Activated CD4-positive, alpha-beta memory T cell treated with anti-CD3 and anti-CD28 coated beads for 36 hours (primary cell): ENCODE measurements at places on chromosomes 4 and X. TPM values are rescaled to one million over a fixed set of nuclear protein-coding genes. Genes with fewer than 3 reads are reported as not detected.

GRCh38 chr4:33134366-33134765, 2414.2 kb downstream of the PCDH7 start:
- DNase-seq = no peak

GRCh38 chrX:107842715-107843400, 17.2 kb downstream of the MID2 start:
- no peak for DNase-seq

DNA sequence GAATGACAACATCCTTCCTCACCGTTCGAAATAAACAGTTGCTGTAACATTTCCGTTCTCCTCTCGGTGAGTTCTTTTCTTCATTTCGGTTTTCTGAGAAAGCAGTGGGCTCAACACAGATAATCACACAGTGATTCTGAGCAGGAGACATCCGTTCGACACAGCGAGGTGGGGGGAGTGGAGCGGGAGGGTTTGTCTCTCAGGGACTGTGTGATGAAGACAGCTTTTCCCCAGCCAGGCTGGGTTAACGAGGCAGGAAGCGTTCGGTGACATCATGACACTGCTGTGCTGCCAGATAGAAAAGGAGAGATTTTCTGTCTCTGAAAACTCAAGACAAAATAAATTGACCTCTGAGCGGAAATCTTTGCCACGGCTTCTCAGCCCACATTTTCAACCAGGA, 119.3 kb downstream of the CRLF2 start:
- peak; percentile 59 for DNase-seq

DNA sequence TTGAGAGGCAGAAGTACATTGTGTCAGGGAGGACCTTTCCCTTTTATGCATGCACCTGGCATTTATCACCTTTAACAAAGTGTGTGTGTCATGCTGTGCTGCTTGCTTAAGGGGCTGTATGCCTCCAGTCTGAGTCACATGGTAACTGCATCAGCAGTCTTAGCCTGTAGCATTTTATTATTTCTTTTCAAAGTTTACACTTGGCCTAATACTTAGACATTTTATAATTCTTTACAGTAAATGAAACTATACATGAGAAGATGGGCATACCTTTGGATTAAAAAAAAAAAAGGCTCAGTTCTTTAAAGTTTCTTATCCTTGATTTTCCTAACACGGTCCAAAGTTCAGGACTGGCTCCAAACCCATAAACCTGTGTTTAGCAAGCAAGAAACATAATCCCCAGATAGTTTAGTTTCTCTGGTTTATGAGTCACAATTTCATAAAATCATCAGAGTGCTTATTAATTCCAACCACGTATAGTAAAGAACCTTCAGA, 14.6 kb downstream of the NPNT start:
- no peak for DNase-seq

DNA sequence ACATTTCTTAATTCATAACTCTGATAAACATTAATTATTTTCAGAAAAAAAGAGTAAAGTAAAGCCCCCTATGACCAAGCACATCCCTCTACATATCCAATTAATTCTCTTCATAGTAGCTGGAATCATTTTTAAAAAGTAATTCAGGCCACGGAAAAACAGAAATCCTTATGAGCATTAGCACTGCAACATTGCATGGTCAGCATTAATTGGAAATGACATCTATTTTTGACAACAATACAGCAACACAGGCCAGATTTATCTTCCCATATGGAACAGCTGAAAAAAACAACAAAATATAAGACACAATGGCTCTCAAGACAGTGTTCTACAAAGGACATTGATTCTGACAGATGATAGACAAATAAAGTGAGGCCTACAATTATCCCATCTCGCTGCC, 236.6 kb downstream of the TMA16 start:
- no peak for DNase-seq

DNA sequence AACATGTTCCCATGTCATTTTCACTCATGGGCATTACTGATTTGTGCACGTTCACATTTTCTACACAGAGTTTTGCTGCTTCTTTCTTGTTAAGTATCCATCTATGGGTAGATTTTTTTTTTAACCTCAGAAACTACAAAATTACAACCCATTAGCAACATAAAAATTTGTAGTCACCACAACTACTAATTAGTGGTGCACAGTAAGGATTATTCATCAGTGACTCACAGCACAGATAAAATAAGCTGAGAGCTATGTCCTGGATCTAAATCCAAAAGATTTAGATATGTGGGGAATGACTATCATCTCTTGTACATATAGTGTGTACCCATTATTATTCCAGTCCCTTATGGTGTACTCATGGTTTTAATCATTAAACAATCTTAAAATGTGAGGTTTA, 19.7 kb upstream of the AMELX start:
- DNase-seq = no peak

- no peak for DNase-seq
Measured at GRCh38 chr4:105352826-105353225, 121.0 kb downstream of the PPA2 start.

GRCh38 chr4:82248903-82249632, 124.7 kb downstream of the HNRNPD start:
- no peak for DNase-seq

GRCh38 chrX:138763761-138764160, 52.2 kb upstream of the FGF13 start:
- no peak for DNase-seq

DNA sequence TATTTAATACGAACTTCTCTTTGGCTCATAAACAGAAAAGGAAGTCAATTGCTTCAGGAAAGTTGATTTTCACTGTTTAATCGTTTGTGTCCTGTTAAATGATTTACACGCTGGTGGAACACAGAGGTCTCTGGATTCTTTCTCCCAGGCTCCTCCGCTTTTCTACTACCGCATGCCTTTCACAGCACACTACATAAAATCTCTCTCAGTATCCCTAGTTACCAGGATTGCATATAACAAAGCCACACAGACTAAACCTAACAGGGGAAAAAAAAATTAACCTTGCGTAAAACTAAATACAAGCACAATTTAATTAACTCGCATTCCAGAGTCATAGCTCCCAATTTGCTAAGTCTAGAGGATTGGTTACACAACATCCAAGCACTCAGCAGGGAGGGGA, 133.9 kb downstream of the CORIN start:
- no peak for DNase-seq

GRCh38 chr4:88110826-88111225, 47.6 kb downstream of the ABCG2 start:
- DNase-seq = no peak

- DNase-seq = peak; percentile 62
Measured at GRCh38 chr4:10157478-10158332, 41.1 kb upstream of the WDR1 start.

DNA sequence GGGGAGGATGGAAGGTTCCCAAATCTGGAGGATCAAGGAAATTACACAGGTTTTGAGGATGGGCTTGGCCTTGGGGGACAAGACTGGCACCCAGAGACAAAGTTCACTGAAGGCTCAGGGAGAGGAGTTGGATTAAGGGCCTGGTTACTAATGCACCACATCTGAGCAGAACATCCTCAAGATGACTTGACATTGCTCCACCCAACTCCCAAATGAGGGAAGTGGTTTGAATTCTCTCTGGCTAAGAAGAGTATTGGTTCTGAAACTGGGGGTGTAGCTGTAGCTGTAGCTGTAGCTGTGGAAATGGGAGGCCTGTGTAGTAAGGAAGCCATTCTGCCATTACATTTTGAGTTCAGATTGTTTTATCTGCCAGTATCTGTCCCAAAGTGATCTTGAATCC, 129.4 kb downstream of the RASL11B start:
- DNase-seq = no peak

DNA sequence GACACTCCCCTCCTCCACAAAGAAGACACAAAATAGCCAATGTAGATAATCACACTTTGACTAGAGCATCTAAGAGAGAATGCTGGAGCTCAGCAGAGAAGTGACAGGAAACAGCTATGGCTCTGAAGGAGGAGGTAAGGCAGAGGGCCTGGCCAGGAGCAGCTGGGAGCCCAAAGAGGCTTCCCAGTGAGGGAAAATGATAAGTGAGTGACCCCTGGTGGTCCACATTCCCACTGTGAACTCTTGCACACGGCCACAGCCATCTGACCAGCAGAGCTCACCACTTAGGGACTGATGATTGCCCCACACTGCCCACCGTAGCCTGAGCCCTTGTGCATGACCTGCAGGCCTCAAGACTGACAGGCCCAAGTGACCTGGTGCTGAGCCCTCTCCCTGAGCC, 162.7 kb upstream of the GALNTL6 start:
- DNase-seq = no peak

- DNase-seq = no peak
Measured at GRCh38 chrX:12315526-12315925, 177.3 kb downstream of the FRMPD4 start.

DNA sequence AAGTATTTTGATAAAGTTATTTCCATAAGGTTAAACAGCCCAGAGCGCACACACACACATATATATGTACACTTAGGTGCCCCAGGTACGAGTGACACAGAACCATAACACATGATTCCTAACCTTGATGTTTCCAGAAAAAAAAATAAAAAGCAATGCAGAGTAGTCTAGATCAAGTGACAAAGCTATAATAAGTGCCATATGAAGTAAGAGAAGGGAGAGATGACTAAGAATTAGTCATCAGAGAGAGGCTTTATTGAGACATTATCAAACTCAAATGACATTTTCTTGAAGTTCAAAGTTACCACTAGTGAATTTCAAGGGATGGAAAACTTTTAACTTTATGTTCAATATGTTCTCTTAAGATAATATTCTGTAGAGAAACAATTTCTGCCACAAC, 215.0 kb downstream of the HTR2C start:
- DNase-seq = no peak

GRCh38 chrX:47658301-47658683, 688 bp downstream of the UXT start:
- DNase-seq = no peak

DNA sequence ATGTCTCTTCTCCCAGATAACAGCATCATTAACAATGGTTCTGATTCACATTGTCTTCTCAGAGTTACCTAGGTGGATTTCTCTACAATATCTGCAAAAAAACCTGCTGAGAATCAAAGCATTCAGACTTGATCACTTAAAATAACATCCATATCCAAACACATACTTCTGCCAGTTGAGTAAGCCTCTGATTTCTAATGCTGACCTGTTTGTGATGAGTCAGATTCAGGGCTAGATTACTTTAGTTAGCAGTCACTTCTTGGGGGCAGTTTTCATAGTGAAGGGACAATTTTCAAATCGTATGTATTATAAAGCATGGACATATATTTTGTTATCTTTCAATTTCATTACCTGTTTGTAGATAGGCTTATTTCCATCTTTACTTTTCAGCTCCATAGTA, 35.5 kb downstream of the CCNI start:
- DNase-seq = no peak

- no peak for DNase-seq
Measured at GRCh38 chr4:46839128-46839527, 69.9 kb downstream of the COX7B2 start.

DNA sequence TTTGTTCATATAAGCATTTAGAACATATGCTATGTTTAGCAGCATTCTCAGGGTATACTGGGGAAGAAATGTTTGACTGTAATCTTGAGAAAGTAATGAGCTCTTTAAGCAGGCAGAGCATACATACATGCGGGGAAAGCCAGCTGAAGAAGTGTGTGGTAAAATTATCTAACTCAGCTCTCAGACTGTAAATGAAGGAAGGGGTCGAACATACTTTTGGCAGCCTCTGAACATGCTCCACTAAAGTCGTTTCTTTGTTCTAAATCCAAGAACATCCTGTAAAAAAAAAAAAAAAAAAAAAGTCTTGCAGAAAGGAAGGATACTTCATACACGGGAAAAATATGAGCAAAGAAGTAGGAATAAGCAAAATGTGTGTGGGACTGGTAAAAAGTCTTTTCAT, 224.8 kb downstream of the GRID2 start:
- DNase-seq = no peak

GRCh38 chrX:111164728-111165127, 68.7 kb downstream of the PAK3 start:
- no peak for DNase-seq

DNA sequence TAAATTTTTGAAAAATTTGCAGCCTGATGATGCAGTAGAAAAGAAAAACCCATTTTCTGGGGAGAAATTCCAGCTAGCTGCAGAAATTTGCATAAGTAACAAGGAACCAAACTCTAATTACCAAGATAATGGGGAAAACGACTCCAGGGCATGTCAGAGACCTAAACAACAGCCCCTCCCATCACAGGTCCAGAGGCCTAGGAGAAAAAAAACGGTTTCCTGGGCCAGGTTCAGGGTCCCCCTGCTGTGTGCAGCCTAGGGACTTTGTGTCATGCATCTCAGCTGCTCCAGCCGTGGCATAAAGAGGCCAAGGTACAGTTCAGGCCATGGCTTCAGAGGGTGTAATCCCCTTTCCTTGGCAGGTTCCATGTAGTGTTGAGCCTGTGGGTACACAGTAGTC, 733.7 kb upstream of the CT83 start:
- no peak for DNase-seq

GRCh38 chrX:48961585-48962091, 4.2 kb upstream of the OTUD5 start:
- no peak for DNase-seq

- no peak for DNase-seq
Measured at GRCh38 chr4:127846061-127846460, 34.6 kb upstream of the PLK4 start.

GRCh38 chr4:137934911-137935310, 307.2 kb downstream of the SLC7A11 start:
- DNase-seq = no peak

DNA sequence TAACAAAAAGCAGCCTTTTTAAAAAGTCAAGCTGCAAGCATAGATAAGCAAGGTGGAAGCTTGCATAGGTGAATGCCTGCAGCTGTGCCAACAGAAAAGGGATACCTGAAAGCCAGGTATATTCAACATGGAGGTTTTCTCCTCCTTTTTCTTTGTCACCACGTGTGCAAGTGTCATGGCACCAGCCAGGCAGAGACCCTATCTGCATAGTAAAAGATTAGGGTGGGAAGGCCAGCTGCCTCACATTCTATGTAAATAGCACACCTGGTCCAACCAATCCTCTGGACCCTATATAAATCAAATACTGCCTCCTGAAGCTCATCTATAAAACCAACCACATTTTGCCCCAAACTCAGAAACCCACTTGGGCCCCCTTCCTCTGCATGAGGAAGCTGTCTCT, 28.0 kb upstream of the PLK4 start:
- no peak for DNase-seq

DNA sequence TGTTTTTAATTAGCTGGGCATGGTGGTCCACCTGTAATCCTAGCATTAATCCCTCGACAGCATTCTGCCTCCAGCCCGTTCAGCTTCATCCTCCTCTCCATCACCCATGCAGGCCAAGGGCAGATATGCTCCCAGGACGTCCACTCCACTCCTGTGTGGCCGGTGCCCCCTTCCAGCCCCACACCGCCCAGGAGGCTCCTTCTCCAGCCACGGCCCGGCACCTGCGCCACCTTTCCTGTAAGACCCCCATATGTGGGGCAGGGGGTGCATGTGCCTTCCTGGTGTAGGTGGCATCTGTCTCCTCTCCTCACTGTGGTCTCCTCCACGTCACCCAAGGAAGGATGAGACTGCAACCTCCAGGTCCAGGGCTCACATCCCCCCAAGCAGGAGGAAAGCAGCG, 57.0 kb upstream of the MXD4 start:
- no peak for DNase-seq

Gene PDGFRA
- total RNA-seq = not detected

Gene ADH7
- not detected for total RNA-seq

Gene KCNIP4
- total RNA-seq = not detected

Gene NIPAL1
- total RNA-seq = 1.9 TPM

Gene HS3ST1
- not detected for total RNA-seq

Gene DNAAF6
- total RNA-seq = not detected

Gene GAK
- 101 TPM for total RNA-seq

Gene CAPN6
- total RNA-seq = not detected

Gene ENOPH1
- total RNA-seq = 70.8 TPM

Gene ZIC3
- total RNA-seq = not detected

Gene SMPX
- not detected for total RNA-seq

Gene PRDM5
- total RNA-seq = 0.17 TPM

Gene VCX3A
- not detected for total RNA-seq

Gene CXCL3
- total RNA-seq = not detected

Gene RTL9
- total RNA-seq = 0.05 TPM
